ENCODE measurements at places on chromosomes 7 and 10.

- DNase-seq = peak; percentile 52
These were observed 32.0 kb upstream of the PLEKHA1 start for GRCh38 chr10:122342293-122343134.

DNA sequence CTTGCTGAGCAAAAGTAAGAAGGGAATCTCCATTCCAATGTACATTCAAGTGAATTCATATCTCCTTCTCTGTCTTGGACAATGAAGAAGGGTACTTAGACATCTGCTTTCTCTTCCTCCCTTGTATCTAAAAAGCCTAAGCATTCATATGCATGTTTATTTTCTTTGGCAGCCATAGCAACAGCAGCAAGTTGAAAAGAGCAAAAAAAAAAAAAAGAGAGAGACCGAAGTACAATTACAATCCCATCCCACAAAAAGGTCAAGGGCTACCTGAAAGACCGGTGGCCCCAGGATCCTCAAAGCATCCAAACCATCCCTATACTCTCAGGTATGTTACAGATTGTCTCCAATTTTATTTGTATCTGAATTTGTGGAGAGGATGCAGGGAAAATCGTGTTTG, 4.1 kb downstream of the OR2F1 start:
- DNase-seq = no peak

- peak; percentile 36 for DNase-seq
These were observed 15.5 kb downstream of the CYP2C19 start for GRCh38 chr10:94777886-94778458.

GRCh38 chr7:128384726-128385125, 23.2 kb upstream of the PRRT4 start:
- DNase-seq = no peak

DNA sequence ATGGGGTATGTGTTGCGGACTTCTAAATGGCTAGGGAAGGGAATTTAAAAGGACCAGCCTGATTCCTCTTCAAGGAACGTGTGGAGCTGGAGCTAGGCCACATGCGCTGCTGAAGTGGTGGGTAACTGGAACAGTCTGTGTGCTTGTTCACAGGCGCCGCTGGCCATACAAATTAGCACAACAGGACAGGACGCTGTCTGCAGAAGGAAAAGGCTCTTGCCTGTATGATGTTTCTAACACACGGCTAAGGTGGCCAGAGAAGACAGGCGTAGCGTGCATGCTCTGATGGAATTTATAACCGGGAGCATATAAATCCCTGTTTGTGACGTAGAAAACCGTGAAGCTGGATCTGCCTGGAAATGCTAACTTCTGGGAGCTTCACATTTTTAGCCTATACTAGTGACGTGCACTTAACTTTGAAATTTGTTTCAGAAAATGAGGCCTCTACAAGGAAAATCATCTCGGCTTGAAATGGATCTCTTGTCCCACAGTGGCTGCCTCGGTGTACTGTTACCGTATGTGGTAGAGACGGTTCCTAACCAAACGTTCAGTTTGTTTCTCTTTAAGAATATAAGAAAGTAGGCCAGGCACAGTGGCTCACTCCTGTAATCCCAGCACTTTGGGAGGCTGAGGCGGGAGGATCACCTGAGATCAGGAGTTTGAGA, 569.4 kb downstream of the PTPRN2 start:
- DNase-seq = no peak

- no peak for DNase-seq
These were observed 310.6 kb upstream of the MGMT start for GRCh38 chr10:129156406-129156805.

DNA sequence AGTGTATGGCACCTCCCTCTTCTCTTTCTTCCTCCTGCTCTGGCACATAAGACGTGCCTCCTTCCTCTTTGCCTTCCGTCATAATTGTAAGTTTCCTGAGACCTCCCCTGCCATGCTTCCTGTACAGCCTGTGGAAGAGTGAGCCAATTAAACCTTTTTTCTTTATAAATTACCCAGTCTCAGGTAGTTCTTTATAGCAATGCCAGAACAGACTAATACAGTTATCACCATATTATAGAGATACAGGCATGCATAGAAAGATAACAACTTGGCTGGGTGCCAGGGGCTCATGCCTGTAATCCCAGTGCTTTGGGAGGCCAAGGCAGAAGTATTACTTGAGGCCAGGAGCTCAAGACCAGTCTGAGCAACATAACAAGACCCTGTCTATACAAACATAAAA, 53.2 kb downstream of the GCC1 start:
- no peak for DNase-seq

DNA sequence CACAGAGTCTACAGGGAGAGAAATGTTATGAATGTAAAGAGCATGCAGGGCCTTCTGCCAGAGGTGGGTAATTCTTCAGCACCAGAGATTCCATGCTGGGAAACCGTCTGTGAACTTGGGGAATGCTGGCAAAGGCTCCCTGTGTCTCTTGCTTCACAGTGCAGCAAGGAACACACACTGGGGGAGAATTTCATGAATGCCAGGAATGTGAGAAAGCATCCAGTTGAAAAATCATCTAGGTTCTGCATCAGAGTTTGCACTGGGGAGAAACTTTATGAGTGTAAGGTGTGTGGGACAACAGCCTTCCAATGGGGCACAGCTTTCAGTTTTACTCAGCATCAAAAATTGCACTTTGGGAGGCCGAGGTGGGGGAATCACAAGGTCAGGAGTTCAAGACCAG, 224.3 kb upstream of the IGFBP3 start:
- no peak for DNase-seq

DNA sequence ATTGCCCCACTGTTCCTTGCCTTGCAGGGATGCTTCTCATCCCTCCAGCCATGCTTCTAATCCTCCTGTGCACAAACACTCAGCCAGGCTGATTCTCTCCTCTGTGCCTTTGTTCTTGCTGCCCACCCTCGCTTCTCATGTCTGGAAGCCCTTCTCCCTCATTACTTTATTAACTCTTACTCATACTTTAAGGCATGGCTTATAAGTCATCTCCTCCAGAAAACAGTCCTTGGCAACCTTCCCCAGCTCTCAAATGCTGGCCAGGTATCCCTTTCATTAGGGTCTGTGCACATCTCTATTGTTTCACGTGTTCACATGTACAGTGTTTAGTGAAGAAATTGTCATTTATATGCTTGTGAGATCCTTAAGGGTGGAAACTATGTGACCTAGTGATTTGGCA, 62.9 kb downstream of the ITGB8 start:
- no peak for DNase-seq

DNA sequence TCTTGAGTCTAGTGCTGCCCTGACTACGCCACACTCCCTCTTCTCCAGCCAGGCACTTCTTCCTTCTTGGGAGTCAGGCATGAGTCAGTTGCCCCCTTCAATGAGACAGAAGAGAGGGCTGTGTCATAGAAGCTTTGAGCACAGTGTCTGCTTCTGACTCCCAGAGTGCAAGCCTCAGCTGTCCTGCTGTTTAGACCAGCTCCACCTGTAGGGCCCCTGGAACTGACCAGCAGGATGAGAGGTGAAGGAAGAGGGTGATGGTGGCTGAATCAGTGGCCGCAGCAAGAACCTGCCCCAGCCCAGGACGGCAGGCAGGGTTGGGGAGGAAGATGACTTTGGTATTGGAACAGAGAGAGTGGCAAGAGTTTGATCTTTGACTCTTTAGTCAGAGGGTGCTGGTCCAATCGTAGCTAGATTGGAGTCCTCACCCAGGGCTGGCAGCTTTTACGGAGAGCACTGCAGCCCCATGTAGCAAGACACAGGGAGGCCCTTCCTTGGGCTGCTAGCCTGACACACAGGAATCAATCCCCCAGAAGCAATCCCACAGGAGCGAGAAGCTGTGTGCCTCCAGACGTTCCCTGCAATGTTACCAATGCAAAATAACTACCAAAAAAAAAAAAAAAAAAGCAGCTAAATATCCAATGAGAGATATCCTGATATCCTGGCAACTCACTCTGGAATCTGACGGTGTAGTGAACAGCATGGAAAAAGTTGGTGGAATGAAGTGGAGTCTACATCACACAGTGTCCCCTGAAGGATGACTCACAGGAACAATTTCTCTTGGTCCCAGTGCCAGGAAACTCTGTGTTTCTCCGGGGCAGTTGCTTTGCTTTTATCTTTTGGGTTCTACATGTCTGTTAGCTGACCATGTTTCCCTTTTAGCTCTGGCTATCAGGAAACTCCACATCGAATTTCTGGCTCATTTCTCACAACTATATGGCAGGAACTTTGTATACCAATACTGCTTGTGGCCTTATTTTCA, 6.9 kb downstream of the C10orf62 start:
- no peak for DNase-seq
